ENCODE measurements at places on chromosomes 13 and 19.

DNA sequence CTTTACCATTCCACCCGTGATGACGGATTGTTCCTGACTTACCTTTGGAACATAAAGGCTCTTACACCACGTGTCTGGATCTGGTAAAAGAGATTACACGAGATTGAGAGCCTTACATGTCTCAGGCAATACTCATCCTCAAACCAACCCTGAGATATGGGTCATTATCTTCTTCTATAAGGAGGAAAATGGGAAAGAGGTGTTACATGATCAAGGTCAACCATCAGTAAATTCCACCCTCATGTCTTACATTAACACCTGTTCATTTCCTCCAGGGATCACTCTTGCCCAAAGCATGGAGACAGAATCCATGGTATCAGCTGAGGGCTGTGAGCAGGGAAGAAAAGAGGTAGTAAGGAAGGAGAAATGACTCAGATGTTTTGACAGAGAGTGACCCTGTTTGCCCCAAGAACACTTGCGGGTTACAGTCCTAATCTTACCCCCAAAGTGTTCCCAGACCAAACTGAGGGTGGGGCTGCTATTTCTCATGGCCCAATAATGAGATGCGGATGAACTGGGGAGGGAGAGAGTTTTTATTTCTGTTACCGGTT lies 19.6 kb downstream of the LILRB4 start:
- DNase-seq, result no peak

GRCh38 chr13:30045916-30046704 lies 195.7 kb upstream of the UBL3 start:
- peak; percentile 51 for DNase-seq

DNA sequence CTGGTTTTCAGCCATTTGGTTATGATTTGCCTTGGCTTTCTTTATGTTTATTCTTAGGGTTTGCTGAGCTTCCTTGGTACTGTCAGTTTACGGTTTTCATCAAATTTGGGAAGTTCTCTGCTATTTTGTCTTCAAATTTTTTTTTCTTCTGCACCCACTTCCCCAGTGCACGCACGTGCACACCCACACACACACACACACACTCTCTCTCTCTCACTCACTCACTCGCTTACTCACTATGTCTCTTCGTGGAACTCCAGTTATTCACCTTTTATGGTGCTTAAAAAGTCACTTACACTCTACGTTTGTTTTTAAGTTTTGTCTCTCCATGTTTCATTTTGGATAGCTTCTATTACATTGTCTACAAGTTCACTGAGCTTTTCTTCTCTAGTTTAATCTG lies 7.1 kb downstream of the AKAP11 start:
- DNase-seq, result no peak

DNA sequence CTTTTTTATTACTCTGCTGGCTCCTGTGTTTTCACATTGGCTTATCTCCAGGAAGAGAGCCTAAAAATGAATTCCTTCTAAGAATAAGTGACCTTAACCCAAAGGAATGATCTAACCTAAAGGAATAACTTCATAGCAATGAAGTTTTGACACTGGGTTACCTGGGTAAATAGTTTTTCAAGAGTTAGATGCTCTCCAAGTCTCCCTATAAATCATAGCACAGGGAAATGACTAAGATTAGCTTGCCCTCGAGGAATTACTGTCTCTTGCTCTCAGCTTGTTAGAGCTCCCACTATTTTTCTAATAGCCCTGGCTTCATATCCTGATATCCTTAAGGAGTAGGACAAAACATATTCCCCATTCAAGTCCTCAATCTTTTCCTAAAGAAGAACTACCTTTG lies 66.3 kb downstream of the SPRY2 start:
- no peak for DNase-seq

DNA sequence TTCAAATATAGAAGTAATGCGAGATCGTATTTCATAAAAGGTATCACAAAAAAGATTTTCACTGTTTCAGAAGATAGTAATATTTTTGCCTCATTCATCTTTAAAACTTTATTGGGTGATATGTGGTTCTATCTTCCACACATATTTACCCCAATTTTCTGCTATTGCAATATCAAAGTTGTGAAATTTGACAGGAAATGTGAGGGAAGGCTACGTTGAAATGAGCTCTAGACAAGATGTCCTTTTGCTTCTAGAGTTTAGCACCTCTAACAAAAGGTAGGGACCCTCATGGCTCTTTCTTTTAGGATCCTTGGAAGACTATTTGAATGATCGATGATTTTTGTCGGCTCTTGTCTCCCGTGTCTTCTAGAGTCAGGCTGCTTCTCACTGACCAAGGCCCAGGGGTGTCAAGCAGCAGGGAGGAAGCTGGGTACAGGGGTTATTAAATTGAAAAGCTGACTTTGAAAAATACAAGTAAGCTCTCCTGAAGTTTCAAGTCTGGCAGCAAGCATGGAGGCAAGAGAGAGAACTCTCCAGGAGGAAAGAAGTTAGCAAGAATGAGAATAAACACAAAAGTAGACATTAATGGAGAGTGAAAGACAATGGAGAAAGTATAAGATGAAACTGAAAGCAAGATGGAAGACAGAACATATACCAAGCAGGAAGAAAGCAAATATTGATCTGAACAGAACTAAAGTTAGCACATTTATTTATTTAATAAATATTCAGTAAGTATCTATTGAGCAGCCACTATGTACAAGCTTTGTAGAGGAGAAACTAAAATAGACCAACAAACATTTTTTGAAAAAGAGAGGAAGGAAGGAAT lies 73.4 kb downstream of the RUBCNL start:
- no peak for DNase-seq

DNA sequence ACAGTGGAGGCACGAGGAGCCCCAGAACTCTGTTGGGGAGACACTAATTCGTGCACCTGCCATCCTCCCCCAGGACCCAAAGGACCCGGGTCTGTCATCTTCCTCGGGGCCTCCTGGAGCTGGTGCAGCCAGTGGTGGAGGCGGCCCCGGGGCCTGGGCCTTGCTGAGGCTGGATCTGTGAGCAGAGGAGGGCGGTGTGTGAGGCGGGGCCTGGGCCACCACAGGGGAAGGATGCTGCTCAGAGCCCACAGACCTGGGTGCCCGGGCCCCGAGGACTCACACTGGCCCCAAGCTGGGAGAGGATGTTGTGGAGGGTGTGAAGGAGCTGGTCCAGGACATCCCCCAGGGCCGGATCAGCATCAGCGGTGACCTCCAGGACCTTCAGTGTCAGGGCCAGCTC lies 8.3 kb downstream of the IFNL3 start:
- DNase-seq, result no peak

GRCh38 chr19:10756791-10757190 lies 38.9 kb downstream of the DNM2 start:
- no peak for DNase-seq

DNA sequence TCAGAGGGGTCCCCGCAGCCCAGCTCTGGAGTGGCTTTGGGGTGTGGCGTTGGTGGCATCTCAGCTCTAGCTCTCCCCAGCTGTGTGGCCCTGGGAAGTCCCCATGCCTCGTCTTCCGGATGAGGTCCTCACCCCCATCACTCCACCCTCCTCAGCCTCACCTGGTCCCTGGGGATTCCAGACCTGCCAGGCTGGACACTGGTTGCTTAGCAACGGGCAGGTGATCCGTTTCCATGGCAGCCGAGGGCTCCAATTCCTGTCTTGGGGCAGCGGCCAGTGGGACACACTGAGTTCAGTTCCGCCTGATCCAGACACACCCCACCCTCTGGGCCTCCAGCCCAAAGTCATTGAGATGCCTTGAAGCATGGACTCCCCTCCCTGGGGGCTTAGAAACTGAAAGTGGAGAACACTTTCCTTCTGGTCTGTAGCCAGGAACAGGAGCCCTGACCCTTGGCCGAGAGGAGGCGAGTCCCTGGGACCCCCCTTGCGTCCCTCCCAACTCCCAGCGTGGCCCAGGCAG lies 7.7 kb upstream of the MISP start:
- no peak for DNase-seq

- no peak for DNase-seq
Observed at GRCh38 chr13:83498481-83499190, 383.6 kb downstream of the SLITRK1 start.

DNA sequence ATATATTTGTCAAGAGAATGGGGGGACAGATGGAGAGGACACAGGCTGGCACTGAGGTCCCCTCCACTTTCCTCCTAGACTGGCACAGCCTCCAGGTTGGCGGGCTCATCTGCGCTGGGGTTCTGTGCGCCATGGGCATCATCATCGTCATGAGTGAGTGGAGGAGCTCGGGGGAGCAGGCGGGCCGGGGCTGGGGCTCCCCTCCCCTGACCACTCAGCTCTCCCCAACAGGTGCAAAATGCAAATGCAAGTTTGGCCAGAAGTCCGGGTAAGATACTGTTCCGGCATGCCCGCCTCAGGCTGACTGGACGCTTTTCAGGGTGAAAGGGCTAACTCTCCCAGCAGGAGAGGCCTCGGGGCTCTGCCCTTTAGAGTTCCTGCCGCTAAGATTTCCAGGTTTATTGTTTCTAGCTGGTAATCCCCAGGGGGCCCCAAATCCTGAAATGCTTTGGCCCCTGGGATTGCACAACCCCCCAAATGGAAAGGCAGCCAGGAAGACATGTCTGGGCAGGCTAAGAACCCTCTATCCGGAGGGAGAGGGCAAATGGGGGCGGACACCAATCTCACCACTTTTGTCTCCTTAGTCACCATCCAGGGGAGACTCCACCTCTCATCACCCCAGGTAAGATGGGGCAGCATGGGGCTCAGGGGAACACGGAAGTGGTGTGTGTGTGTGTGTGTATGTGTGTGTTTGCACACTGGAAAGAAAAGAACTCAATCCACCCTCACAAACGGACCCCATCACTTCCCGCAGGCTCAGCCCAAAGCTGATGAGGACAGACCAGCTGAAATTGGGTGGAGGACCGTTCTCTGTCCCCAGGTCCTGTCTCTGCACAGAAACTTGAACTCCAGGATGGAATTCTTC lies 7.3 kb downstream of the FXYD3 start:
- no peak for DNase-seq

DNA sequence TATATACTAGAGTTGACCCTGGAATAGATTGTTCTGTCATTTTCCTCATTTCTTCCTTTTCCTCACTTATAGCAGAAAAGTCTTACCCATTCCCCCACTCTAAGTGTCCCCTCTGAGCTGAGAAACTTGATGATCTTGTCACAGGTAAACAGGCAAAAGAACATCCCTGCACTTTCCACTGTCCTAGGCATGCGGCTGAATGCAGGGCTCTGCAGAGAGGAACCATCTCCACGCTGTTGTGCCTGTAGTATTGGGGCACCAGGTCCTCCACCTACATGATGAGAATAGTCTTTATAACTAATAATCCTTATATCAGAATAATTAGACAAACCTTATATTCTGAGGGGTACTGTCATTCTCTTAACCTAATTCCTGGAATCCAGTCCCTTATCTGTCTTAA lies 211.3 kb downstream of the RBM26 start:
- DNase-seq, result no peak

DNA sequence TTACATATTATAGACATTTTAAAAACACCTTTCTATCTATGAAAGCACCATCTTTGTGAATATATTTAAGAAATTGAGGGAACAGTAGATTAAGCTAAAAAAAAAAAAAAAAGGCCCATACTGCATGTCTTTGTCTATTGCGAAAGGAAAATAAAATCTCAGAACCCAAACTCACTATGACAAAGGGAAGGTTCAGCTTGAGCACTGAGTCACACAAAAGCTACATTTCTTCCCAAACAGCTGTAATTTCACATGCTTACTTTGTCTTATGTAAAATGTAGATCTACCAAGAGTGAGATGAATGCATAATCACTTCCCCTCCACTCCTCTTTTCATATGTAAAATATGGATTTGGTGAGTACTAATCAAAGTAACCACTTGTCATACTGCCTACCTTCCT lies 640.1 kb upstream of the KLF12 start:
- no peak for DNase-seq

DNA sequence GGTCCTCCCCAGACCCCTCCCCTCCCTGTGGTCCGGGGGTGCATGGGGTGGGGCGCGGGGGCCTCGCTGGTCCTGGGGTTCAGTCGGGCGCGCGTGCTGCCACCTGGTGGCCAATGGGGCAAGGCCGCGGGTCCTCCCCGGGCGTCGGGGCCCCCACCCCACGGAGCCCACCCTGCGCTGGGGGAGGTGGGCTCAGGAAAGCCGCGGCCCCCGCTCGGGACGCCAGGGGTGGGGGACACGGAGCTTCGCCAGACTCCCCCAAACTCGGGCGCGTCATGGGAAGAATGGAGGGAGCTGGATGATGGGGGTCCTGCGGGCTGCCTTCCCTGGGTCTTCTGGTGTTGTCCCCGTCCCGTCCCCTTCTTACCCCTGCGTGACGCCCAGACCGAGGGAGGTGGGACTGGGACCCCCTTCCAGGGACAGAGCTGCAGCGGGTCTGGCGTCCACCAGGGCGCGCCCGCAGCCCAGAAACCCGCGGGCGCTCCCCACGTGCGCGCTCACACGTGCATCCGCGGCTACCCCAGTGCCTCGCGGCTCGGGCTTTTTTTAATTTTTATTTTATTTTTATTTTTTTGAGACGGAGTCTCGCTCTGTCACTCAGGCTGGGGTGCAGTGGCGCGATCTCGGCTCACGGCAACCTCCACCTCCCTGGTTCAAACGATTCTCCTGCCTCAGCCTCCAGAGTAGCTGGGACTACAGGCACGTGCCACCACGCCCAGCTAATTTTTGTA lies 19.8 kb upstream of the TCF3 start:
- no peak for DNase-seq

DNA sequence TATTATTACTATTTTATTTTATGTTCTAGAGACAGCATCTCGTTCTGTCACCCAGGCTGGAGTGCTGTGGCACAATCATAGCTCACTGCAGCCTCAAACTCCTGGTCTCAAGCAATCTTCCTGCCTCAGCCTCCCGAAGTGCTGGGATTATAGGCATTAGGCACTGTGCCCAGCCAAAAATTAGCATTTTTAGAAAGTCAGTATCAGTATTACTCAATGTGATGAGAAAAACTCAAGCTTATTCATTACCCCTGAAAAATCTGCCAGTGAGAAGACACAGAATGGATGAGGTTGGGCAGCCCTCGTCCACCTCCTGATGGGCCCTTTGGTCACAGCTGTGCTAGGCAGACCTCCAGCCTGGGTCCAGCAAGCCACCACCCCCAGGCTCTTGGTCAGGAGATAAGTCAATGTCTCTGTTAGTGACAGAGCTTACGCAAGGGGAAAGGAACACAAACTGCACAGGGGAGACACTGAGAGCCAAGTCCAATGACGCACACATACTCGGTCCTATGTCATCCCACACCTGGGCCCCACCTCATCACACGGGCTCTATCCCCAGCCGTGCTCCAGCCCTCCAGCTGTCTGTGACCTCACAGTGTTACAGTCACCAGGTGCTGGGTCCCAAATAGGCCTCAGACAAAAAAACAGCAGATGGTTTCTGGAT lies 19.8 kb downstream of the PEPD start:
- DNase-seq, result no peak
